ENCODE measurements at places on chromosomes 5 and 9.
A peak's percentile ranks its signal among the peaks of the same experiment; 100 is the strongest.

DNA sequence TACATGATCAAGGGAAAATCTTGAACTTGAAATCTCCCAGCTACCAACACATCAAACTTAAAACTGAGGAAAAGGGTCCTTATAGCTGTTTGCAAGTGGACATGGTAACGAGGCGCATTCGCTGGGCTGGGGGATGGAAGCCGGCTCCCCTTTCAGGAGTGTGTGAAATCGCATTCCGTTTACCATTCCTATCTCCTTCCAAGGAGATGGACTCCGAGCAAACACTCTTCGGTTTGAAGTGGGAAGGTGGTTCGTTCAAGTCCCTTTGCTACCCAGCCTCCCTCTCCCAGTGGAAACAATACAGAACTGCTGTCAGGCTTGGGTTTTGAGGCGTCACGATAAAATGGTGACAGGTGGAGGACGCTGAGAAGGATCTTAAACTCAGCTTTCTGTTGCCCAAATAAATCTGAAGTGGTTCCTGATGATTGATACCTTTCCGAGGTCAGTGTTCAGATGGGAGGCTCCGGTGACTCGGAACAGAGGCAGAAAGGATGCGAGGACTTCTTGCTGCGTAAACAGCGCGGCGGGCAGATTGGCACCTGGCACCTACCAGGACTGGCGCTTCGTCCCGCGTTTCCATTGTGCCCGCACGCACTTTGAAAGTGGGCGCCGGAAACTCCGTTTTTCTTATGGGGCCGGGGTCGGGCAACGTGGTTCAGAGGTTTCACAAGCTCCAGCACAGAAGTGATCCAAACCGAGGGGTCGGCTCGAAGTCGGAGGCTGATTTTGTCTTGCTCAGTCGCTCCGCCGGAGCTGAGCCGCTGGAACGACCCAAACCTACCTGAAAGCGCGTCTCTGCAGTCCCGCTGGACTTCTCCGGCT is 7.0 kb downstream of the MSX2 start:
- no peak for DNase-seq

DNA sequence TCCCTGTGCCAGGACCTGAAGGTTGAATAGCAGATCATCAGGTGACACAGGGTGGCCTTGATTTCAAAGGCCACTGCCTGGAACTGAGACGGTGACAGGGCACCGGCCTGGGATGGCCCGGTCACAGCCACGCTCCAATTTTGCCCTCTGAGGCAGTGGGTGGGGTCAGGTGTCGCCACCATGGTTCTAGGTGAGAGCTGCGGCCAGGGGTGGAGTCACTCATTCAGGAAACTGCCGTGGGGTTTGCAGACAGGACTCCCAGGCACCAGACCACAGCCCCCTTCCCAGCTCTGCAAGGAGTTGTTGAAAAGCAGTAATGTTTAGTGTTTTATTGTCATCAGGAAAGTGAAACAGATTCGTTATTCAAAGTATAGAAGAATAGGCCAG is 17.3 kb upstream of the RNU6ATAC start:
- DNase-seq, result no peak

DNA sequence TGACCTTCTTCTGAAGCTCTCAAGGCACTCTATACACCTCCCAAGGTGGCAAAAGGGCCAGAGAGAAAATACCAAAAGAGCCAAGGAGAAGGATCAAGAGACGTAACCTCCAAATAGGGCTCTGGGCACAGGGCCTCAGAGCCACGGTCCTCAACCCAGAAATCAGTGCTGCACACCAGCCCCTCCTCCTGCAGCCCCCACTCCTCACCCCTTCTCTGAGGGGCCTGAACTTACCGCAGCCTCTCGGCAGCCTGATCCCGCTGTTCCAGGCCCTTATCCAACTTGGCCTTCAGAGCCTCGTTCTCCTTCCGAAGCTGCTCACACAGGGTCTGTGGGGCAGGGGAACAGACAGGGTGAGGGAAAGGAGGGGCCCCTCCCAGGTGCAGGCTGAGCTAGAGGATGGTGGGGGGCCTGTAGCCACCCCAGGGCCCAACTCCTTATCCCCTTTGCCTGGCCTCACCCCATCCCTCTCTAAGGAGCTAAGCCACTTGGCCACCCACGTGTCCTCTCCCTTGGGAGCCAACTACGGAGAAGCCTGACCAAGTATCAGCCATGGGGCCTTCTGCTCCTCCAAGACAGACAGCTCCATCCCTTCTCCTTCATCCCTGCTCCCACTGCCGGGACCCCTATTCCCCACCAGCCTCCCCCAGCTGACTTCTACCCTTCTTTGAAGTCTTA is 28.8 kb downstream of the TNIP1 start:
- DNase-seq, result no peak

DNA sequence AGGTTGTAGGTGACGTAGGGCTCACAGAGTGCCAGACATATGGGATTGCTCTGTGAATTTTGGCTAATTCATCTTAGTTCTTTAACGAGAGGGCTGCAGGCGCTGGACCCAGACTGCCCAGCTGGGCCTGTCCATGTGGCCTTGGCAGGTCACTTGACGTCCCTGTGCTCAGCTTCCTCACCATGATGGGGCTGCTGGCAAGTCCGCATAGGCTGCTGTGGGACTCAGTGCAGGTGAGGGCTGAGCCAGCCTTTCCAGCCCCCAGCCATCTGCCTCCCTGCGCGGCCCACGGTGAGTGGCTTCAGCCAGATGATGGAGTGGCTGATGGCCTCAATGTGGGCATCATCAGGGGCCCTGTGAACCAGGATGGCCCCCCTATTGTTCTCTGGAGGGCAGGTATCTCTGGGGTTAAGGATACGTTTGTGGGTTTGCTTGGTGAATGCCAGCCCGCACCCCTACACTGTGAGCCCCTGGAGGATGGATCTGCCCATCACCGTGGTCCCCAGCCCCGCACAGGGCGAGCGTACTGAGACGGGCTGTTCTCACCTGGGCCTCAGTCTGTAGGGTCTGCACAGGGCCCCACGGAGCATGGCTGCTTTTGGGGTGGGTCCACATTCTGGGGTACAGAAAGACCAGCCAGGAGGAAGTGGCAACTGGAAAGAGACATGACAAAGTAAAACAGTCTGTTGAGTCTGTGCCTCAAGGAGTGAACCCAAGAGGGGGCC is 3.7 kb downstream of the CARD19 start:
- no peak for DNase-seq

DNA sequence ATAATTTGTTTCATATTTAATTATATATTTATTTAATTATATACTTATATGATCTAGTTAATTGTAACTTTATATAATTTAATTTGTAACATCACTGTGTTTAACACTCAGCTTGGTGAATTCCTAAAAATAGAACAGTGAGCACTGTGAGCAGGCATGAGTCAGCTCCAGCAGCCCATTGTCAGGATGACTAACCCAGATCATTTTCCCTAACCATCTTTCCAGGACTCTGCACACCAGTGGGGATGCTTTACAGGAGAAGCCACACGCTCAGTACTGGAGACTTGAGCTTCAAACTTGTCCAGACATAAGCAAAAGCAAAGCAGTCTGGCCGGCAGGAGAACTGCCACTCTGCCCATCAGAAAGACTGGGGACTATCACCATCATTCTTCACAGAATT is 446.2 kb upstream of the TRPC7 start:
- DNase-seq, result no peak

GRCh38 chr9:120659676-120660075 is 54.6 kb downstream of the MEGF9 start:
- no peak for DNase-seq

- no peak for DNase-seq
These were observed 47.5 kb downstream of the RAPGEF6 start for GRCh38 chr5:131587541-131587940.

DNA sequence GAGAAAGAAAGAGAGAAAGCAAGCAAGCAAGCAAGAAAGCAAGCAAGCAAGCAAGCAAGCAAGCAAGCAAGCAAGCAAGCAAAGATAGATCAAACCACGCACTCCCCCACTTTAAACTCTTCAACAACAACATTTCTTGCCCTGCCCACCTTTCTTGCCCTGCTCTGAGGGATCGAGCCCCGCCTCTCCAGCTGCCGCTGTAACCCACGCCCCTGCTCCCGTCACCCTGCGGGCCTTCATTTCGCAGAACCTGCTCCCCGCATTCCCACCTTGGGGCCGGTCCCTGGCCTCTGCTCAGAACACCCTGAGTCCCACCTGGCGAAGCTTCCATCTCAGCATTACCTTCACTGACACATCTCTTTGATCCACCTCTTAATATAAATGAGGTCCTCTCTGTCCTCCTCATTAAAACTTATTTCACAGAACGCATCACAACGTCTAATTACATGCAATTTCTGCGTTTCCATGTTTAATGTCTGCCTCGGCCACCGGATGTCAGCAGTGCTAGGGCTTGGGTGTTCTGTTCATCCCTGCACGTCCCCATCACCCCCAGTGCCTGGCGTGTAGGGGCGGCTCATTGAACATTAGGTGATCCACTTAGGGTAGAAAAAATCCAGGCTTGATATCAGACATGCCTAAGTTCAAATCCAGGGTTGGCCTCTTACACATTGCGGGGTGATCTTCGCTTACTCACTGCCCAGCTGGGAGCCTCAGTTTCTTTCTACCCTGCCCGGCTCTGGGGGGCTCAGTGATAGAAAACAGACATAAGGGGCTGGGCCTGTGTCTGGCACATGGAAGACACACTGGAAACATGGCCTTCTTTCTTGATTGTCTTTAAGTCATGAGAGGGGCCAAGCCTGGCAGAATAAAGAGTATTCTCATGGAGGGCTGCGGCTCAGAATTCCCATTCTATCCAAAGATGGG is 187.6 kb downstream of the DAB2IP start:
- no peak for DNase-seq

GRCh38 chr5:141637767-141638419 is 1.1 kb downstream of the RELL2 start:
- DNase-seq, result peak; percentile 58

DNA sequence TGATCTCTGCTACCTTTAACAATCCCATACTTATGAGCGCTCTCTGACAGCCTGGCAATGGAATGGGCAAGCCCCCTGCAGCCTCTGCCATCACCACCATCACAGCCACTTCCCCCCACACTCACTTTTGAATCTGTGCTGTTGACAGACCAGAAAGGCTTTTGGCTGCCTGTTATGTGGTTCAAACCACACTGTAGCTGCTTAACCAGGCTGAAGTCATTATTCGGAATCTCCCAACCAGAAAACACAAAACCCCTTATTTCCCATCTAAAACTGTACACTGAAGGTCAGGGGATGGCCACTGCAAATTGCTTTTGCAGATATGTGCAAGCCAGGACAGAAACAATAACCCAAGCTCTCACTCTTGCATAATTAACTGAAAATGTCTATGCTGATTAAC is 35.8 kb downstream of the PTCH1 start:
- DNase-seq, result no peak

- DNase-seq, result no peak
These were observed 2323.5 kb upstream of the ACO1 start for GRCh38 chr9:30060976-30061375.

- DNase-seq, result peak; percentile 15
These were observed 94.6 kb downstream of the RAPGEF1 start for GRCh38 chr9:131645078-131645776.

GRCh38 chr5:152083231-152083630 is 158.6 kb upstream of the GLRA1 start:
- no peak for DNase-seq

DNA sequence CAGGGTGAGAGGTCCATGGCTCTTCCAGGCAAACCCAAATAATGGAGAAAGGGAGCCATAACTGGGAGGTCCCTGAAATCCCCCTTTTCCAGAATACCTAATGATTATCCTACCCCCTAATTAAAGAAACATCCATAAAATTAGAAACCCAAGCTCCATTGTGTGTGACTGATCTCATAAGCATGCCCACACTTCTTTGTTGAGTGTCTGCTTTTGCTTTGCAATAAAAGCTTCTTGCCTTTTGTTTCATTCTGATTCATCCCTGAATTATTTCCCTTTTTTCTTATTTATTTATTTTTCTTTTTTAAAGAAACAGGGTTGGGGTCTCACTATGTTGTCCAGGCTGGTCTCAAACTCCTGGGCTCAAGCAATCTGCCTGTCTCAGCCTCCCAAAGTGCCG is 33.1 kb downstream of the BTF3 start:
- no peak for DNase-seq

- DNase-seq, result peak; percentile 27
These were observed 73.6 kb downstream of the FAM114A2 start for GRCh38 chr5:153964880-153965645.

GRCh38 chr9:97445119-97445701 is 33.3 kb downstream of the TDRD7 start:
- no peak for DNase-seq

DNA sequence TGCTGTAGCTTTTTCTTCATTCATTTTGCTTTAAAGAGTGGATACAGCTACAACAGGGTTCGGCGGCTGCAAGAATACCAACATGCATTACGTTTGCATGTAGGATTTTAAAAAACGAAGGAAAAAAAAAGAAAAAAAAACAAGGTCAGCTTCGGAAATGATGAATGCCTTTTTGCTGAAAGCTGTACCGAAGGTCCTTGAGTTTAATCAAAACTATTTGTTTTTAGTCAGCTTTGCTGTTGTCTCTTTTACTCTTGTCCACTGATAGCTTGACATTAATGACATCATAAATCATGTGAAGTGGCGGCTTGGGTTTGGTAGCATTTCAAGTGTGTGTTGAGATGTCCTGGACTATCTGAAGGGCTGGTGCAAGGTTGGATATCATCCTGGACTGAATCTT is 779.1 kb downstream of the NR2F1-AS1 start:
- DNase-seq, result no peak

DNA sequence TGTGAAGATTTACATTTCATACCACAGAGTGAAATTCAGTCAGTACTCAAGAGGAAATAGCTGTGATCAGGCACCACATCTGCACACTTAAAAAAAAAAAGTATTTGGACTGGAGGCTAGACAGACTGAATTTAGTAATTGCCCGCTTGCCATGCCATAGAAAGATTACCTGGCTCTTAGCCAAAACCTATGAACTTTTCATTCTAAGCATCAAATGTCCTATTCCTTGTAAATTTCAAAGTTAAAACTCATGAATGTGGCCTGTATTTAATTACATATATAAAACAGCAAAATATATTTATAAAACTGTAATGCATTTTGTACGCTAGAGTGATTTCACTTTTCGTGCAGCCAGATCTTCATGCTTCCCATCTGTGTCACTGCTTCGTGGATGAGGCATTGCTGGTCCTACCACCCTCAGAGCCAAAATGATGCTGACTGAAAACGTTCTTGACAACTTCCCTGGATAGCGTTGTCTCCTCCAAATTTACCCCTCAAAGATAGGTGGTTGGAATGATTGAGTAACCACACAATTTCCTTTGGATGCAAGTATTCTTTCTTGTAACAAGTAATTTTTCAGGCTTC is 447.9 kb upstream of the SGCD start:
- DNase-seq, result no peak

- DNase-seq, result no peak
These were observed 77.0 kb downstream of the IRX2 start for GRCh38 chr5:2674456-2674855.

GRCh38 chr9:95505717-95506427 is 10.9 kb downstream of the PTCH1 start:
- DNase-seq, result peak; percentile 40
